ENCODE measurements at places on chromosomes 3 and 15.

DNA sequence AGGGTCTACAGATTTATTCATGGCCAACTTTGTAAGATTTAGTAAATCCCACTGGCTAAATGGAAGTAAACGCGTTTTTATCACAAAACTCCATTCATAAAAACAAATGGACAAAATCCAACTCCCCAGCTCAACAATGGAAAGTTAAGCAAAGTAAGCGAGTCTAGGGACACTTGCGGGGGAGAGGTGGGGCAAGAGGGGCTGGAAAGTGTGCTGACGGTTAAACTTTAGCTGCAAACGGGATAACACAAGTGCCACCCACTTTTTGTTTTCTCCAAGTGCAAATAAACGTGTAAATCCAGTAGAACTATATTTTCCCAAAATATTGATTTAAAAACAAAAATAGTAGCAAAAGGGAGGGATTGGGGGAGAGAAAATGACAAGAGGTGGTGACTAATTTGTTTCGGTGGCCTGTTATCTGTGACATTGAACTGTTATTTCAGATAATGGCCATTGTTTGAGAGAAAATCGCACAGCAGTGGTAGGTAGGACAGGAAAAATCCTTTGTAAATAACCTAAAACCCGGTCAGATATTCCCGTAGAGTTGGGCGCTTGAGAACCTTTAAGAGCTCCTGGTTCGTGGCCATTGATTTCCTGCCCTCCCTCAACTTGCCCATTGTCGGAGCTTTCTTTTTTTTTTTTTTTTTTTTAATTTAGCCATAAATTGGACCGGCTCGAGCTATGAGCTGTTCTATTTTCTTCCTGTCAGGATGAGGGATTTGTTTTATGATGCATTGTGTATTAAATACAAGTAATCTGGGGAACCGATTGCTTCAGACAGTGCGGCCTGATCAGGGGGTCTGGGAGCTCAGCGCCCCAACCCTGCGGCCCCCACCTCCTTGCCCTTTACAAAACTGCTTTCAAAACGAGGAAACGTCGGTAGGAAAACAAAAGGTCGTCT is 514.8 kb downstream of the MECOM start:
- DNase-seq = no peak

GRCh38 chr3:146746190-146746589 is 141.0 kb upstream of the PLSCR5 start:
- no peak for DNase-seq

DNA sequence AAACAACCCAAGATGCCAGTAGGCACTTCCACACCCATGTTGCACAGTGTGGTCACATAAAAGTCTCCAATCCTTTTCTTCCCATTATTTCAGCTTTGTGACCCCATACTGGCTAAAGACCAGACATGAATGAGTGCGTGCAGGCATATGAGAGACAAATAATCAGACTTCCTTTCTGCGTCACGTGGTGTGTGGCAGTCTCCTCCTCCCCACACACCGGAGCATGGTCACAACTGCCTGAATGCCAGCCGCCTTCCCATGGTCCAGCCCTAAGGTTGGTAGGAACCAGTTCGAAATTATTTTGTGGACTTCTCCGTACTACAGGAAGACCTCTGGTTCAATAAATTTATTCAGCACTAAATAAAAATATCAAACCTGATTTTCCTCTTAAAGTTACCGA is 65.5 kb downstream of the VGLL4 start:
- no peak for DNase-seq

- DNase-seq = peak; percentile 54
Observed at GRCh38 chr3:141431411-141432378, 55.1 kb upstream of the RASA2 start.

DNA sequence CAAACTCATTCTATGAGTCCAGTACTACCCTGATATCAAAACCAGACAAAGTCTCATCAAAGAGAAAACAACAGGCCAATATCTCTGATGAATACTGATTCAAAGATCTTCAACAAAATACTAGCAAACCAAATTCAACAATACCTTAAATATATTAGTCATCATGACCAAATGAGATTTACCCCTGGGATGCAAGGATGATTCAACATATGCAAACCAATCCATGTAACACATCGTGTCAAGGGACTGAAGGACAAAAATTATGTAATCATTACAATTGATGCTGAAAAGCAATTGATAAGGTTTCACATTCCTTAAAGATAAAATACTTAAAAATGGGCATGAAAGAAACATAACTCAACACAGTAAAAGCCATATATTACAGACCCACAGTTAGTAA is 1476.9 kb downstream of the SI start:
- DNase-seq = no peak

DNA sequence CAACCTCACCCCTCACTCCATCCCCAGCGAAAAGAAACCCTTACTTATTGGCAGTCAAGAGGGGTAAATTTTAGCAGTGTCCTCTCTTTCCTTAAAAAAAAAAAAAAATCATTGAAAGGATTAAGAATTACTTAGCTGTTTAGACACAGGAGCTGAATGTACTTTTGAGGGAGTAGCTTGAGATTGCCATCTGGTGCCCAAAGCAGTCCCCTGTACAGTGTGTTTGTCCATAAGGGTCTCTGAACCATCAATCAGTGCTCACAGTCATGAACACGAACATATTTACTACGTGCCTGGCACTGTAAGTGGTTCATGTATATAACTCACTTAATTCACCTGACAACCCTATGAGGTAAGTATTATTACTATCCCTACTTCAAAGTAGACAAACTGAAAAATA is 463.5 kb downstream of the RAP2B start:
- DNase-seq = no peak
